AG09319 (cell line): ENCODE measurements at places on chromosomes 1 and 21.

- DNase-seq = peak; percentile 58
Measured at GRCh38 chr21:34704119-34704518, 35.3 kb downstream of the CLIC6 start.

GRCh38 chr1:44348061-44348485 lies 7.0 kb downstream of the ERI3 start:
- no peak for DNase-seq

DNA sequence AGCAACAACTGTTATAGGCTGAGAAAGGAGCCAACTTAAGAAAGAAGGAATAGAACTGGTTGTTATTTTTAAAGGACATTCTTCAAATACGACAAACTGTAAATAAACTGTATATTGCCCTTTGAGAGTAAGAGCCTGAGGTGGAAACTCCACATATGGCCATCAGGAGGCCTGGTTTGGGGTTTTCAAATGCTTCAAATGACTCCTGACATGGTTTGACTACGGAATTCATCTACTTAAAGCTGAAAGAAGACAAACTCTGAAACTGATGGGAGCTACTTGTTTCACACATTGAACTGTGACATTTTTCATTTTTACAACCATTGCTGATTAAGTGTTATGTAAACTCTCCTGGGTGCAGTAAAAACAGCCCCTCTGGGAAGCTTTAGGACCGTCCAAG lies 59.8 kb downstream of the NGF start:
- DNase-seq = no peak

GRCh38 chr1:23177438-23178380 lies 9.1 kb upstream of the LUZP1 start:
- DNase-seq = no peak

- no peak for DNase-seq
Measured at GRCh38 chr1:159632922-159633321, 45.3 kb downstream of the APCS start.

- DNase-seq = peak; percentile 14
Measured at GRCh38 chr1:3831689-3832088, 25.3 kb downstream of the CEP104 start.

DNA sequence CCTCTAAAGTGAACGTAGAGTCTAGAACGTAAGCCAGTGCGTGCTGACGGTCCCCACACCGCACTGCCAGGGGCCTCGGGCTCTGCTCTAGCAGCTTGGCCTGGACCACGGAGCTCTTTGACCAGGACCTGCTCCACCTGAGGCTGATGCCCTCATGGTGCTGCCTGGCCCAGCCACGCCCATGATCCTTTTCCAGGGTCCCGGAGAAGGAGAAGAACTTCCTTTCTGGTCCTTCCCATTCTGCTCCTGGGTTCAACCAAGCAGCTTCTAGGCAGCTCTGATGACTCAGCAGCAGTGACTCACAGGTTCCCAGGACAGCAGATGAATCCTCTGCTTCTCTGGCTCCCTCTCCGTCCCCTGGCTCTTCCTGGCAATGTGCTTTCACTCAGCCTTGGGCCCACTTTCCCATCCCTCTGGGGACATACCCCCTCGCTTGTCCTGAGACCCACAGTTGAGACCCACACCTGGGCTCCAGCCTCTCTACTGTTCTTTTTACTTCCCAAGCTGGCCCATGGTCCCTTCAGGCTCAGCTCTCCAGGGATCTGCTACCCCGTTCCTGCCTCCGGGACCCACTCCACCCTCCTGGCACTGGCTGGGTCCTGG lies 246.3 kb upstream of the RAB4A start:
- DNase-seq = peak; percentile 30

DNA sequence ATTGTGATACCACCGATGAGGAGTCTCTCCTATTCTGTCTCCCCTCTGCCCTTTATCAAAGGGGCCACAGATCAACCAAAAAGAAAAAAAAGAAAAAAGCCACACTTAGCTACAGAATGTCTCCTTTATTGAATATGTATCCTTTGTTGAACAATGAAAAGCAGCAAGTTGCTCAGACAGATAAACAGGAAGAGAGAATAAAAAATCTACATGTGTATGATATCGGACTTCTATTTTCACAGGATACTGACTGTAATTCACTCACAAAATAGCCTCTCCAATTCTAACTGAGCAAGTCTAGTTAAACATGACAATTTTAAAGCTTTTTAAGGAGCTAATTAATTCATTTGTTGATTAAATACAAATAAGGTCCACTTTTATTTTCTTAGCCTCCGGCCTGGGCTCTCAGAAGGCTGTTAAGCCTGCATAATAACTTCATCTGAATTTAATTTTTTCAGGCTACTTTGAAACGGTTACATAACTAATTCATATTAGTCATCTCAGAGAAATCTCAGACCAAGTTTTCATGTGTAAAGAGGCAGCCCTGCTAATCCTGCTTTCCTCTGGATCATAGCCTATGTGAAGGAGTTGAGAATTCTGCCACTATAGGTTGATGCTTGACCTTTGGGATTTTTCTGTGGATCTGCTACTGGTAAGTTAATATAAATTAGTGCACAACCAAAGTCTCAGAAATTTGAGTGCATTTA lies 304.1 kb upstream of the NR5A2 start:
- peak; percentile 8 for DNase-seq
